ENCODE measurements at places on chromosomes 2 and 18. TPM values are rescaled to one million over a fixed set of nuclear protein-coding genes. Genes with fewer than 3 reads are reported as not detected.

KCNF1 gene
- 40.2 TPM for total RNA-seq

CIB4 gene
- 0.16 TPM for total RNA-seq

EDAR gene
- 0.09 TPM for total RNA-seq

FAP gene
- not detected for total RNA-seq

AUP1 gene
- total RNA-seq, result 248 TPM

UGT1A5 gene
- total RNA-seq, result 0.13 TPM

TUBA3E gene
- total RNA-seq, result 4.6 TPM

ANKRD62 gene
- not detected for total RNA-seq

PLEKHH2 gene
- total RNA-seq, result 1.5 TPM

CNTNAP5 gene
- total RNA-seq, result not detected

PARD3B gene
- total RNA-seq, result 0.94 TPM

ERLEC1 gene
- 60.2 TPM for total RNA-seq

RETSAT gene
- 57.3 TPM for total RNA-seq

SKOR2 gene
- total RNA-seq, result not detected

HOXD13 gene
- total RNA-seq, result 0.15 TPM

GALR1 gene
- not detected for total RNA-seq

PIEZO2 gene
- total RNA-seq, result 0.70 TPM

CREG2 gene
- total RNA-seq, result 8.8 TPM

PLEKHA3 gene
- total RNA-seq, result 15.7 TPM

RPRM gene
- not detected for total RNA-seq

ODC1 gene
- 159 TPM for total RNA-seq

CRYGD gene
- total RNA-seq, result not detected

PCARE gene
- not detected for total RNA-seq

COL5A2 gene
- 72.7 TPM for total RNA-seq

CD8A gene
- 0.32 TPM for total RNA-seq

FNDC4 gene
- 4.6 TPM for total RNA-seq

EMX1 gene
- 0.12 TPM for total RNA-seq

SNTG2 gene
- total RNA-seq, result not detected

CTAGE1 gene
- not detected for total RNA-seq

XIRP2 gene
- not detected for total RNA-seq

COPS7B gene
- 41.3 TPM for total RNA-seq

G6PC2 gene
- total RNA-seq, result not detected

Measured in A549 treated with Hydrocortisone at 1 μM for 4 hours (cell line).